ENCODE measurements at places on chromosomes 3 and 15. TPM values are rescaled to one million over a fixed set of nuclear protein-coding genes. Genes with fewer than 3 reads are reported as not detected.

GRCh38 chr3:34090876-34091275 lies 292.4 kb downstream of the PDCD6IP start:
- H3K36me3 ChIP-seq: no peaks in the 10 kb centered on the region
- H3K27me3 ChIP-seq: no peaks in the 10 kb centered on the region
- H3K4me3 ChIP-seq: no peak overlapping the region
- no peaks in the 10 kb centered on the region for H3K4me1 ChIP-seq
- no peak for DNase-seq
- H3K27ac ChIP-seq: no peak overlapping the region

- no peaks in the 10 kb centered on the region for H3K36me3 ChIP-seq
- no peak for DNase-seq
- no peaks in the 10 kb centered on the region for H3K4me1 ChIP-seq
- no peak overlapping the region for H3K4me3 ChIP-seq
These were observed 361.4 kb downstream of the CHL1 start for GRCh38 chr3:557972-558371.

DNA sequence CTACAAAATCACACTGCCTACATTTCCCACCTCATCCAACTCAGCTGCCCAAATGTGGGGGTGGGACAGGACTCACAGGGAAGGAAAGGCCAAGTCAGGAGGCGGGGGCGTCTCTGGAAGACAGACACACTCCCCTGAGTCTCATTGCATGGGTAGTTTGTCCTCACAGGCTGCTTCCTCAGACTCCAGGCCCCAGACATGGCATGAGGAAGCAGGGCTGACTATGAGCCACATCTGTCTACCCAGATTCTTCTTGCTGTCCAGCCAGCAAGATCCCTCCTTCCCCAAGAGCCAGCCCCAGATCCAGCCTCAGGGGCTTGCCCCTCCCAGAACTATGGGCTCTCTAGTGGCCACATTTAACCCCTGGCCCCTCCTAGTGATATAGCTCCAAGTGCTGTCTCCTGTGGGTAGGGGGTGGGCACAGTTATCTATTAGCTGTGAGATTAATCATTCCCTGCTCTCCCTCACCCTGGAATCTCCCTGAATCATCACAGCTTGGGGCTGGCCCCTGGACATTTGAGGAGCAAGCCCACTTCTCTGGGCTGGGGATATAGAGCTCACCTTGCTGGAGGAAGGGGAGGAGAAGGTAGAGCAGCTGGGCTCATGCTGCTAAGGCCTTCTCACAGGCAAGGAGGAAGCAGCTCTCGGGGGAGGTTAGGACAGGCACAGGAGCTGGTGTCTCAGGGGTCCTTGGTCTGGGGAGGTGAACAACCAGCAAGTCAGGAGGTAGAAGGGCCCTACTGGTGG lies 2.1 kb upstream of the CCDC33 start:
- no peak for DNase-seq
- peaks cover 8% of the 10 kb centered on the region for H3K4me1 ChIP-seq
- no peak overlapping the region for H3K27ac ChIP-seq
- H3K27me3 ChIP-seq: no peaks in the 10 kb centered on the region

DNA sequence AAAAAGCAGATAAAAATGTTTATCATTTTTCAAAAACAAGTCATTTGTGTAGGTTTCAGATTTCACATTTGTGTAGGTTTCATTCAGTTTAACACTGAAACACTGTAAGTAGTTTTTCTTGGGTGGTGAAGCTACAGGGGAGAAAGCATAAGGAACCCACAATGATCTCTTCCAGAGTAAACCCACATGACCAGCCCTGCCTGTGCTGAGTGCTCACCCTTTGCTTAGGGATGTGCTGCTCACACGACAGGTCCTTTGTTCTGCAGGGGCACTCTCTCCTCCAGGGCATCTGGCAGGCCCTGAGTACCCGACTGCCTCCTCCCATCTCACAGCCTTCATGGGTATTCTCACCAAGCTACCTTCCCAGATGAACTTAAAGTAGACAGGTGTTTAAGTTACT lies 28.9 kb downstream of the ZXDC start:
- H3K27me3 ChIP-seq: no peaks in the 10 kb centered on the region
- no peak overlapping the region for H3K27ac ChIP-seq
- H3K4me3 ChIP-seq: no peak overlapping the region
- H3K4me1 ChIP-seq: peaks cover 16% of the 10 kb centered on the region
- no peak for DNase-seq

GRCh38 chr3:177818712-177819240 lies 621.5 kb upstream of the TBL1XR1 start:
- H3K27me3 ChIP-seq: no peaks in the 10 kb centered on the region
- no peak for DNase-seq

DNA sequence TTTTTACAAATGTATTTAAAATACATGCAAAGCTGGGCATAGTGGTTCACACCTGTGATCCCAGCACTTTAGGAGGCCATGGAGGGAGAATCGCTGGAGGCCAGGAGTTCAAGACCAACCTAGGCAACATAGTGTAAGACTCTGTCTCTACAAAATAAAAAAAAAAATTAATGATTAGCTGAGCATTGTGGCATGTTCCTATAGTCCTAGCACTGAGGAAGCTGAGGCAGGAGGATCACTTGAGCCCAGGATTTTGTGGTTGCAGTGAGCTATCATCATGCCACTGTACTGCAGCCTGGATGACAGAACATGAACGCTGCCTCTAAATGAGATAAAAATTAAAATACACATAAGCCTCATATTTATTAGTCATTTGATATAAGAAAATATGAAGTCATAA lies 142.8 kb downstream of the TCF12 start:
- peaks cover 60% of the 10 kb centered on the region for H3K4me1 ChIP-seq
- DNase-seq: no peak
- no peak overlapping the region for H3K4me3 ChIP-seq
- no peaks in the 10 kb centered on the region for H3K27me3 ChIP-seq
- H3K36me3 ChIP-seq: no peaks in the 10 kb centered on the region

GRCh38 chr15:26294059-26294689 lies 431.0 kb upstream of the ATP10A start:
- H3K27ac ChIP-seq: no peak overlapping the region
- no peaks in the 10 kb centered on the region for H3K27me3 ChIP-seq
- H3K4me3 ChIP-seq: no peak overlapping the region
- DNase-seq: peak; percentile 37
- H3K4me1 ChIP-seq: no peaks in the 10 kb centered on the region
- H3K36me3 ChIP-seq: no peaks in the 10 kb centered on the region

GRCh38 chr3:130384476-130385025 lies 39.1 kb downstream of the COL6A5 start:
- no peaks in the 10 kb centered on the region for H3K27me3 ChIP-seq
- H3K4me1 ChIP-seq: no peaks in the 10 kb centered on the region
- no peaks in the 10 kb centered on the region for H3K36me3 ChIP-seq
- no peak for DNase-seq
- no peak overlapping the region for H3K27ac ChIP-seq

- H3K36me3 ChIP-seq: no peaks in the 10 kb centered on the region
- no peak overlapping the region for H3K4me3 ChIP-seq
- no peak for DNase-seq
- H3K4me1 ChIP-seq: peaks cover 7% of the 10 kb centered on the region
- H3K27ac ChIP-seq: no peak overlapping the region
These were observed 54.0 kb downstream of the TCF12 start for GRCh38 chr15:56972426-56972825.

Gene SNURF
- total RNA-seq: 63.4 TPM

Gene LAMB2
- total RNA-seq: 843 TPM

Gene SLC22A13
- 0.31 TPM for total RNA-seq

Gene PTPN23
- total RNA-seq: 21.4 TPM

Gene ROPN1
- not detected for total RNA-seq

Gene KNL1
- 1.2 TPM for total RNA-seq

Gene XIRP1
- total RNA-seq: 675 TPM

Gene ACTC1
- 8,176 TPM for total RNA-seq
